Upper lobe of left lung (tissue), 6 donors: ENCODE measurements at places on chromosomes 5 and 9. TPM values are rescaled to one million over a fixed set of nuclear protein-coding genes. Genes with fewer than 3 reads are reported as not detected.

- DNase-seq = no peak
Measured at GRCh38 chr5:53200306-53200705, 90.7 kb upstream of the MOCS2 start.

DNA sequence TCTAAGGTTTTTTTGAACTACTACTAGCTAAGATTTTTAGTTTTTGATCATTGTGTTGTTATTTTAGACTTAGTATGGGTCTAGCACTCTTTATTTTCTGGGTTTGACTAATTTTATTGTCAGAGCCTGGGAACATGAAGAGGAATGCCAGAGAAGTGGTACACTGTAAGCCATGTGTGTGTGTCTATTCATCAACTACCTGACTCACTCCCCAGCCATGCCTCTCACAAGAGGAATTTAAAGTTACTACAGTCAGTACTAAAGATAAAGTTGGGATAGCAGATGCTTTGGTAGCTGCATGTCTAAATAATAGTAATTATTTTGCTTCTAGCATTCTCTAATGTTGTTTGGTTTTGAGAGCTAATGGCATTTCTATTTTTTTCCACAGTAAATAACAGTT lies 264.8 kb downstream of the CSNK1G3 start:
- no peak for DNase-seq

The IL7R gene
- 118 TPM for total RNA-seq

GRCh38 chr9:18795947-18796671 lies 236.9 kb downstream of the SAXO1 start:
- no peak for DNase-seq
